ENCODE measurements at places on chromosomes 2 and 18.
A peak's percentile ranks its signal among the peaks of the same experiment; 100 is the strongest.

DNA sequence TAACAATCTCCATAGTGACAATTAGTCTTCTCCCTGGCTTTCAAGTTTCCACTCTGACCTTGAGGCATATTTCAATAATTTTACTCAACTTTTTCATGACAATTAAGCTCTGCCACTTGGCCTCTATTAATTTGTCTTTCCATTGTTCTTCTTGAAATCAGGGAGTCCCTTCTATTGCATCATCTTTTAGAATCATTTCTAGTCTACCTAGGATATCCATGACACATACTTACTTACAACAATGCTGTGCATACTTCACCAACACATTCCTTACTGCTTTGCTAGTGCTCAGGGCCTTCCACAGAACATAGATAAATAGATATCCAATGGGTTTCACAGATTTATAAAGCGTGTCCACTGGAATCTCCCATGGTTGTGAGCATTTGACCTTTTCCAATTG is 331.5 kb upstream of the LRP1B start:
- no peak for DNase-seq

DNA sequence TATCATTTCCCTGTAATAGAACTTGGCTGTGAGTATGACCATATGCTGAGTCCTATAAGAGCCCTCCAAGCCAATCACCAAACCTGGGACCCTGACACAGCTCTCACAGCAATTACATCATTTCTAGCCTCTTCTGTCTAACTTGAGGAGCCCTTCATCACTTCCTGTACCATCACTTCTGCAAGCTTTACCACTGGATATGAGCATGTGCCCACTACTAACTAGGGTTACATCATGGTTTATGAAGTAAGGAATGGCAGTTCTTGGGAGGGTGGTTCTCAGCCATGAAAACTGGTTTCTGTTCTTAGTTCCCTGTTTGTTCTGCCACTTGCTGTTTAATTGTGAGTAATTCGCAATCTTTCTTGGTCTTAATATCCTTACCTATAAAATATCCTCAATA is 31.0 kb upstream of the EPB41L3 start:
- DNase-seq, result no peak

DNA sequence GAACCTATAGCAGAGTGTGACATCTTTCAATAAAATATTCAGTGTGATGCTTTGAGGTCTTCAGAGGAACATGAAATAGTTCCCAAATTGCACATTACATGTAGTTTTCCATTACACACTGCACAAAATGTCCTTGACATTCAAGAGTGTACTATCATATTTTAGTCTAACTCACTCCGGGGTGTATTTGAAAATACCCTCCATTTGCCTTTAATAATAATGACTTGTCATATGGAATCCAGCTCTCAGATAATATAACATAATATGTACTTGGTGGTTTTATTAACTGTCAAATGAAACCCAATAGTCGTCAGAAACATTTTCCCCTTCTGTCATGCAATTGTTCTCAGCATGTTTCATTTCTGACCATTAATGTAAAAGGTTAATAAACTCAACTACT is 176.7 kb upstream of the CDH19 start:
- no peak for DNase-seq

DNA sequence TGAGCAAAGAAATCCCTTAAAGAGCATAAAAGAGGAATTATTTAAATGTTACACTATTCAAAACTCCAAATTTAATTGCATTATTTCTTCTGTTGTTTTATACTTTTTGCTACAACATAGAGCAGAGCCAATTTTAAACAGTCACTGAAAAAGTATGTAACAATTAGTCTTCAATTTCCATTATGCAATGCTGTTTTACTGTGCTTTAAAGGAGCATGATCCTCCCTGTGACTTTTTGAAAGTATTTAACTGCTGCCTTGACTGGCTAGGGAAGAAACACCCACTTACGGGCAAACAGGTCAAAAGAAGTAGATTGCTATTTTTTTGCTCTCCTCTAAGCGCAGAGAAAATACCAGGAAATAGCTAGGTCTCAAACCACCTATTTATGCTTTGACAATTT is 217.4 kb upstream of the GCFC2 start:
- DNase-seq, result no peak

DNA sequence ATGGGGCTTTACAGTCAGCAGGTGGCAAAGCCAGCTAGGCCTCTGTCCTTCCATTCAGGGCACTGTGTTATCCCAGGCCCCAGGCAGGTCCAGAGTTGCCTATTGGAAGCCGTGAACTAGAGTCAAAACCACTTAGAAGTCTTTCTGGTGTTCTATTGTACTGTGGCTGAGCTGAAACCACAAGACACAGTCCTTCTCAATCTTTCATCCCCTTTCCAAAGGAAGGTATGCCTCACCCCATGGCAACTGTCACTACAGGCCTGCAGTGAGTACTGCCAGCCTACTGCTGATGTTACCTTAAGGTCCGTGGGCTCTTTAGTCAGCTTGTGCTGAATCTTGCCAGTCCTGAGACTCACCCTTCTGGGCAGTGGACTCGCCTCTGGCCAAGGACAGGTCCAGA is 181.6 kb downstream of the GULP1 start:
- DNase-seq, result no peak

DNA sequence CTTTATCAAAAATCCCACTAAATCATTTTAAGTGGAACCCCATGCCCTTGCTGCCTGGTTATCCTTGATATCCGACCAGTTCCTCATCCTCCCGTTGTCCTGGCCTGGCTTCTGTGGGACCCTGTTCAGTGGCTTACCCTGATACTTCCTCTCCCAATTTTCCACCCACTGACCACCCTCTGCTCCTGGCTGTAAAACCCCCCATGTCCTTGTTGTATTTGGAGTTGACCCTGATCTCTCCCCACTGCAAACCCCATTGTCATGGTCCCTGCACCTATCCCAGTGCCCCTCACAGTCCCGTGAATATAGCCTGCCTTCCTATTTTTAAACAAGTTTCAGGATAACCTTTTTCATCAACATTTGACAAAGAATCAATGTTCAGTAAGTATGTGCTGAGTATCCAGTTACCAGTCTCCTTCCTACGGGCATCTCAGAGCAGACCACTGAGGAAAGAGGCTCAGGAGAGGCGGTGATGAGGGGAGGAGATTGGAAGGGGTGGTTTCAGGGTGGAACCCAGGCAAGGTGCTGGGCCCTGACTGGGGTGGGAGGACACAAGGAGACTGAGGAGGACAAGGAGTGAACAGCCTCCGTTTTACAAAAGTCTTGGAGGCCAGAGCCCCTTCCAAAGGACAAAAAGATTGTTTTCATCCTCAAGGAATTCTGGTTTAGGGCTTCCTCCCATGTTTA is 131.8 kb downstream of the PXDN start:
- no peak for DNase-seq

GRCh38 chr2:216110620-216111019 is 1.5 kb downstream of the XRCC5 start:
- DNase-seq, result no peak

GRCh38 chr2:60492548-60492947 is 60.9 kb downstream of the BCL11A start:
- DNase-seq, result no peak

DNA sequence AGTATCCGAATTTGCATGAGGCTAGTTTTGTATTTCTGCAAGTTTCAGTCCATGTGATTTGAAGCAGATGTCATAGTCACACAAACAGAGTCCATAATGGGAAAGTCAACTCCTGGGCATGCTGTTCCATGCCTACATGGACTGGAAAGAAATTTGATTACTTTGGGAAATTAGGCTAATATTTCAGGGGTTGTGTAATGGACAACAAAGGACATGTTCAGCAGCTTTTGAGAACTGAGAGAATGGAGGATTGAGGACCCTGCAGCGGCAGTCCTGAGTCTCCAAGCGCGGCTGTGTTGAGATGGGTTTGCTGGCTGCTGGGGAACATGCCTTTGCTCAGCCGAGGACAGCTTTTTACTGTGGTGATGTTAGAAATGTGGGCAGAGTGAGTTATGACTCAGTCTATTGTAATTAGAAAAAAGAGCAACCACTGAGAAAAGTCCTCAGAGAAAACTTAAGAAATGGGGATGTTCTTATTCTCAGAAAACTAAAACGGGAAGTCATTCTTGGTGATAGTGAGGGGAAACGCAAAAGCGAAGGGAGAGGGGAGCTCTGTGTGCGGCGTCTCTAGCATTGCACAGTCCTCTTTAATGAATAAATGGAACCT is 149.2 kb downstream of the FAM210A start:
- peak; percentile 45 for DNase-seq

GRCh38 chr2:20220806-20221554 is 4.0 kb downstream of the SDC1 start:
- no peak for DNase-seq

GRCh38 chr2:85994421-85994777 is 105.6 kb upstream of the ST3GAL5 start:
- no peak for DNase-seq

DNA sequence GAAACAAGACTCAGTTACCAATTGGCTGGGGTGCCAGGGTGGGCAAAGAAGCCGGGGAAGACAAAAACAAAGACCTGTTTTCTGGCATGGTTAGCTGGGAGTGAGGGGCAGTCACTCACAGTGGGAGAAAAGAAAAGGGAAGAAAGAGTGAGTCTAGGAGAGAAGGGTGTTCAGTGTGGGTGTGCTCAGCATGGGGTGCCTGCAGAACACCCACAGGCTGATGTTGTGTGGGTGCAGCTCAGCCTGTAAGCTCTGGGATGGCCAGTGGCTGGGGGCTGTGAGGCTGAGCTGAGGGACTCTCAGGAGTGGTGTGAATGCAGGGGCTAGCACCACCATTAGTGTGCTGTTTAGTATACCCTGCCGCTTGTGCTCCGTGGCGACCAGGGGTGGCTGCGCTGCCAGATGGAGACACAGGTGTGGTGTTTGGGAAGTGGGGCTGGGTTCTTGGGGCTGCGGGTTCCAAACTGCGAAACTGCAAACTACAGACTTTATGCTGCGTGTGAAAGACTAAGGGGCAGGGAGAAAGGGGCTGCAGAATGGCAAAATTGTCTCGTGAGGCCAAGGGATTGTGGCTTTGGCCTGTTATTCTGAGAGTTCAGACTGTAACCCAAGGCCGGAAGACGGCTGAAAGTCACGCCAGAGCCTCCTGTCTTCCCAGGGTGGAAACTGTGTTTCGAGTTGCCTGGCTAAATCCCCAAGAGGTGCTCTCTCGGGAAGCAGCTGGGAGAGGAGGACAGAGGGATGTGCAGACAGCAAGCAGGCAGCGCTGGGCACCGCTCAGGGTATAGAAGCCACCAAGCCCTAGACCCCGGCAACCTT is 156.3 kb downstream of the TTC32 start:
- DNase-seq, result no peak

- no peak for DNase-seq
Measured at GRCh38 chr2:232174662-232175061, 203.9 kb upstream of the ALPP start.

DNA sequence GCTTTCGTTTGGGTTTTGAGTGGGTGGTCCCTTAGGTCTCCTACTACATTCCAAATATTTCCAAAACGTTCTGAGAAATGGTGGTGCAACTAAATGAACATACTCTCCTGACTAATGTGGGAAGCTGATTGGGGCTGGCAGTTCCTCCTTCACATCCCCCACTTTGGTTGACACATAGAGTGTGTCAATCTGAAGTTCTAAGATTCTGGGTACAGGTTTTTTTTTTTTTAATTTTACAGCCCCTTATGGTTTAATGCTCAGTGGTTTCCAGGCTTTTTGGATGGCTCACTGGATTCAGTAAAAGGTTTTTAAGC is 58.4 kb upstream of the ITGB6 start:
- DNase-seq, result no peak

DNA sequence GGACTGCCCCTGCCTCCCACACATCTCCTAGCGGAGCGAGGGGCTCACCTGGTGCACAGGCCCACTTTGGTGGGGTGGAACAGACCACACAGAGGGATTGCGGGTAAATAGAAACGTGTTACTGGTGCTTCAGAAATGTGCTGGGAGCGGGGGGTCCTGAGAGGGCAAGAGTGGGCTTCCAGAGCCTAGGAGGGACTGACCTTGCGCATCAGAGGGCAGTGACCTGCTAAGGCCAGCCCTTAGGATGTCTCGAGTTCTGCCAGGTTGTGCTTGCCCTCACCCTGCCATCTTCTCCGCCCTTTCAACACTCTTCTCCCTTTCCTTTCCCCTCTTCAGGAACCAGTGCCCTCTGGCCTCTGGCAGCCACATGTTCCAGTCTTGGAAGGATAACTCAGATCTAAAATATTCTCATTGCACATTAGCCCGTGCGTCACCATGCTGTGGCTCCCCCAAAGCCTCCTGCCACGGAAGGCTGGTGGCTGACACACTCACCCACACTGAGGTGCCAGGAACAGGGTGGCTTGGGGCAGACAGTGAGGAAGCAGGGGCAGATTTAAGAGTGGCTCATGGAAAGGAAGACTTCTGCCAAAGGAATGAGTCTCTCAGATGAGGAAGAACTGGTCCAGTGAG is 89.6 kb downstream of the MCFD2 start:
- no peak for DNase-seq

- no peak for DNase-seq
Measured at GRCh38 chr2:161070693-161071479, 89.3 kb upstream of the TANK start.

DNA sequence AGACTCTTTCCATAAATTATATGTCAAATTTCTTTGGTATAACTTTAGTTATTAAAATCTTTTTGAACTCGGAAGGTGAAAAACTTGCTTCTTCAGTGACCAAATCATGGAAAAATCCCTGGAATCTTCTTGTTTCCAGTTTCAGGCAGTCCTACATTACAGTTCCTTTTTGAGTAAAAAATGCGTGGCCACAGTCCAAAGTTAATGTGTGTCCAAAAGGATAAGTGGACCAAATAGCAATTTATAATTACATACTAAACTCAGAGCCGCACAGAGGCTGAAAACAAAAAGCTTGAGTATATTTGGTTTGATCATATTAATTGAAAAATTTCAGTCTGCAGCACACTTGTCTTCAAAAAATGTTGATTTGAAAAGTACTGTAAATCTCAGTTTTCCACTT is 28.4 kb upstream of the DYNC2LI1 start:
- no peak for DNase-seq

GRCh38 chr2:207046724-207047123 is 107.4 kb downstream of the CPO start:
- no peak for DNase-seq

- no peak for DNase-seq
Measured at GRCh38 chr18:78809845-78810244, 169.8 kb upstream of the SALL3 start.

DNA sequence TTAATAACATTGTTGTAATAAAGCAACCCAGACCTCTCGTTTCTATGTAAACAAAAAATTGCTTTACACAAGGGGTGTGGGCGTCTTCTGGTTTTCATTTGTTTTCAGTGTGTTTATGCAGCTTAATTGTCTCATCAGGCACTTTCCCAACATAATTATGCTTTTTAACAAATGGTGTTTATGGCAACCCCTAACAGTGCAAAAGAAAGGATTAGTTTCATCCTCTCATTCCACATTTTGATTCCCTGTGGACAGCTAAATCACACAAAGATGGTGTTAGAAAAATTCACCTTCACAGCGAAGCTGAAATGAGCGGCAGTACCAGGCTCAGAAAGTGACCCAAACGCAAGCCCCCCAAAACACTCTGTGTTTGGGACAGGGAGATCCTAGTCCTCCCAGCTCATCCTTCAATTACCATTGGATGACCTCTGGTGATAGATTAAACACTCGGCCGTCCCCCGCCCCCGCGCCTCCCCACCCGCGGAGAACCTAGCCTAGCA is 724 bp downstream of the FTCDNL1 start:
- no peak for DNase-seq

- no peak for DNase-seq
Measured at GRCh38 chr2:62409442-62409841, 96.6 kb downstream of the TMEM17 start.

Measured in CD4-positive, alpha-beta T cell treated with Interferon gamma for 1 hour (primary cell).